ENCODE measurements at places on chromosomes 7 and 10. TPM values are rescaled to one million over a fixed set of nuclear protein-coding genes. Genes with fewer than 3 reads are reported as not detected.

GRCh38 chr7:154857728-154858681 lies 144.9 kb downstream of the PAXIP1 start:
- no peak for DNase-seq

DNA sequence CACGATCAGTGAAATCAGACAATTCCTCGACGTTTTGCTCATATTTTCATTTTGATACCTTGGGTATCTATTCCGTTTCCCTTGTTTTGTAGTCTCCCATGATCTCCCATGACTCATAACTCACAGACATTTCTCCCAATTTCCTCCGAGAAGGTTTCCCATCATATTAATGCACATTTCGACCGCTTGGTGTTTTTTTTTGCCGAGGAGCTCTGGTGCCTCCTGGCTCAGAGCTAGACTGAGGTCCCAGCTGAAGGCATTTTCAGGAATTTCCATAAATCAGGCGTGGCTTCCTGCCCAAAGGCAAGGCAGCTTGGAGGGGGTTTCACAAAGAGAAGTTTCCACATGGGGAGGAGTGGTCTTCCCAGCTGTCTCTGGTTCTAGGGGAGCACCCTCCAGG lies 148.2 kb upstream of the TNS3 start:
- no peak for DNase-seq

HMX3 gene
- total RNA-seq, result not detected

DNA sequence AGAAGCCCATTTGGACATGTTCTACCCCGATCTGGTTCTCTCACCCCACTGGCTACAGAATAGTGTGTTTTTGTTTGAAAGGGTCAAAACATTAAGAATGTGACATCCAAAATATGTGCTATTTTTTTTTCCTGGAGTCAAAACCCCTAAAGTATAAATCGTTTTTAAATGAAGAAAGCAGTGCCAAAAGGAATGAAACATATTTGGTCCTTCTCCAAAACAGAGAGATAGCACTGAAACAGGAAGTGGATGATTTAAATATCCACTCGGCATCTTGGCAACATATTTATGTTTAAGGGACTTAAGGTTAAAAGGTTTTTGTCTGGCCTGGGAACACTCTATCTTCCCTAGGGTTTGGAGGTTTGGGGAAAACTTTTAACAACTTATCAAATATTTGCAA lies 32.3 kb downstream of the CALD1 start:
- DNase-seq, result no peak

ZFAND2A gene
- 24.7 TPM for total RNA-seq
